ENCODE measurements at places on chromosomes 6 and 20.

DNA sequence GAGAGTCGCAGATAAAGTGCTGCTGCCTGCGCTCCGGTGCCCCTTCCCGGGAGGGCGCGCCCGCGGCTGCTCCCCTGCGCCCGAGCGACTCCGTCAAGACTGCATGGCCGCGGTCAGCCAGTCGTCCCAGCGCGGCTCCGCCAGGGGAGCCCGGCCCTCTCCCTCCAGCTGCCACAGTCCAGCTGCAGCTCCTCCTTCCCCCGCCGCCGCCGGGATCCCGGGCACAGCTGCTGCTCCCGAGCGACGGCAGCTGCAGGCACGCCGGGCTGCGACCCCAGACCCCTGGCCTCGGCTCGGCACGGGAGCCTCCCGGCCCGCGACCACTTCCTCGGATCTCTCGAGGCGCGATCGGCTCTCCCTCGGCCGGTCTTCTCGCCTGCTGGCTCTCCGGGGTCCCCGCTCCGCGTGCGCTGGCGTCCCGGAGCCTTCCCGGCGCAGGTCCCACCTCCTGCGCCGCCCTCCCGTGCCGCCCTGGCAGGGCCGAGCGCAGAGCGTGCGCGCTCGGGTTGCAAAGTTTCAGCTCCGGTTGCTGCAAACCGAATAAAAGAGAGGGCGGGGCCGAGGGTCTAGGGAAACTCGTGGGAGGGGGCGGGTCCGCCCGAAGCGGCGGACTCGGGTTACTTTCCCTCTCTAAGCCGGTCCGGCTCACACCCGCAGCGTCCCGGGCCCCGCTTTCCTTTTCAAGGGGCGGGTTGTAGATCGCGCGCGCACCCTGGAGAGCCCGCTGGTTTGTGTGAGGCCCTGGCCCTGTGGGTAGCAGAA, at the start of gene CNKSR3:
TSS of gene CNKSR3 (minus strand) at position 542 of the 762 bp plus-strand sequence. CDS start 571 bp downstream, outside the sequence.
- peak; percentile 93 for DNase-seq

DNA sequence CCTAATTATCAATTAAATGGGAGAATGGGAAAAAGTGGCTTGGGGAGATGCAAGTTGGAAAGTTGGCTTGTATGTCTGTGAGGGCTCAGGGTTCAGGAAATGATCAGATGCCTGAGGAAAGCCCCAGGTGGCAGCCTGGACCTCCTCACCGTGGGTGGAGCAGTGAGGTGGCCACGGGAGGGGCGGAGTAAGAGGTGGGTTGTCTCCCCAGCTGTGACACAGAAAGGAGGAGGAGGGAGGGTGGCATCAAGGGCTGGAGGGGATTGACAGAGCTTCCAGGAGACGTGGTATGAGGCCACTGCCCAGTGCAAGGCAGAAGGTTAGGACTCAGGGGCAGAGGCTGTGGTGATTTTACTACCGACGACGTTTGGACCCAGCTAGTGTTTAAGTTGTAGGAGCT, 672.2 kb downstream of the PRKN start:
- DNase-seq = no peak

GRCh38 chr20:42093542-42094440, 475.6 kb upstream of the CHD6 start:
- no peak for DNase-seq

DNA sequence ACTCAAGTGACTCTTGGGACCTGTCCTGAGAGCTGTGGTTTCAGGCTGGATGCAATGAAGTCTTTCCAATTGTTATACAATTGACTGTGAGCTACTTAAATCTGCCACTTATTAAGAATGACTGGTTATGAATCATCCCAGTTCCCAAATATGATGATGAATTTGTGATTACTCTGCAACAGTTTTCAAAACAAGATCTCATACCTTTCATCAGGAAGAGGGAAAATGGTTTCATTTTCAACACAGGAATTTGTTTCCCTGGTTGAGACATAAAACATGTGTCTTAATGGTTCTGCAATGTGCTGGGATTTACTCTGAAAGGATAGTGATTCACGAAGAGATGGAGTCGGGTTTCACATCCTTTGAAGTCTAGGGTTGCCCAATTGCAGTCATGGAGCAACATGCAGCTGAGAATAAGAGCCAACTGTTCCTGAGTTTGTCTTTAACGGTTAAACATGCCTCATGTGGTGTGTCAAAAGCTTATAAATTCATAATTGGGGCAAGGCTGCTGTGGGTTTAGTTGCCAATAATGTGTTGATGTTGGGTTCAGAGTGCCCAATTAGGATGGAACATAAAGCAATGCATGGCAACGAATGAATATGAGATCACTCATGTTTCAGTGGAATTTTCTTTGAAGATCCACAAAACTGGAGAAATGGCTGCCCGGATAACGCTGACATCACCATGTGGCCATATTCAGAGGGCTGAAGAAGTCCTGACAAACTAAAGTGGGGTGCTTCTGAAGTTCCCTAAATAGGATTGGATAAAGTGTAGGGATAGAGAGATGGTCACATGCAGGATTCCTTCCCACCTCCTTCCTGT, 41.0 kb downstream of the CYP24A1 start:
- DNase-seq = no peak

- peak; percentile 2 for DNase-seq
These were observed 58.5 kb downstream of the AHI1 start for GRCh38 chr6:135438907-135439535.

GRCh38 chr6:40671694-40672050, 84.5 kb upstream of the LRFN2 start:
- DNase-seq = no peak

GRCh38 chr6:128519132-128519930, 1.1 kb downstream of the PTPRK start:
- DNase-seq = peak; percentile 17

DNA sequence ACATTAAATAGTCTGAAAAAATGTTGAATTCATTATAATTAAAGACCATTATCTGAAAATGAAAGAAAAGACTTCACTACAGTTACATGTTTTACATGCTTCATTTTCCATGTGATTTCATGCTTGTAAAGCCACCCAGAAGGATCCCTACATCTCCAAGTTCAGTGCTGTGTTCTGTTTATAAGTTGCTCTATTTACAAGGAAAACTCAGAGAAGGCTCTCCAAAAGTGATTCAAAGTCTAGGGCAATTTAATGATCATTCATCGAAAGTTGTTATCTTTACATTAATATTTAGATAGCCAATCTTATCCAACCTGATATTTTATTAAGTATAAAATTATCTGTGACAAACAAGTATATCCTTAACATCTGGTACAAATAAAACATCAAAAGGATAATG, 494.9 kb upstream of the RNF217 start:
- DNase-seq = no peak

DNA sequence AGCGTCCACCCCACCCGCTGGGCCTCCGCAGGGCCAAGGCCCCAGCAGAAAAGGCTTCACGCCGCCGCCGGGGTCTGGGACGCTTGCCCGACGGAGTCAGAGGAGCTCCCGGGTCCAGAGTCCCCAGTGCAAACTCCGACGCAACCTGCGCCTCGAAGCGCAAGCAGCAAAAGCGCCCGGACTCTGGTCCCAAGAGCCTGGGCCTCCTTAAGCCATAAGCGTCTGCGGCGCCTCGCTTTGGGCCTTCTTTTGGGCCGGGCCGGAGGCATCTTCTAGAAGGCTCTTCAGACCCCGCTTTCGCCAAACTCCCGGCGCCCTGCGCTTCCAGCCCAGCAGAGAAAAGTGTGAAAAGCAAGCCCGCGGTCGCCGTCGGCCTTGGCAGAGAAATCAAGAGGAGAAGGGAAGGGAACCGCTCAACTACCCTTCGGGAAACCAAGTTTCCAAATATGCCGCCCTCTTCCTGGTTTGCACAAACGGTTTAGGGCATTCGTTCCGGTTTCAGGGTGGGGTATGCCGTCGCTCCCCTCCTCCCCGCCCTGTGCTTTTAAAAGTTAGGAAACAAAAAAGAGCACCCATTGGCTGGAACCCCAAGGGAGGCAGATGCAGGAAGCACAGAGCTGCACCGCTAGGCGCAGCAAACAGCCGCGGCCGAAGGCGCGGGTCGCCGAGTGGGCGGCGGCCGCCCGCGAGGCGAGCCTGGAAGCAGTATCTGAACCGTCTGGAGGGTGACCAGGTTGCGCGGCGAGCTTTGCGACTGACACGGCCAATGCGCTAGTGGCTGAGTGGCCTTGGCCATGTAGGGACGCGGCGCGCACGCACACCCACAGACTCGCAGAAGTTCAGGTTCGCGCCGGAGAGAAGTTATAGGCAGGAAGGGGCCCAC, 1.2 kb downstream of the TBX18 start:
- peak; percentile 56 for DNase-seq

DNA sequence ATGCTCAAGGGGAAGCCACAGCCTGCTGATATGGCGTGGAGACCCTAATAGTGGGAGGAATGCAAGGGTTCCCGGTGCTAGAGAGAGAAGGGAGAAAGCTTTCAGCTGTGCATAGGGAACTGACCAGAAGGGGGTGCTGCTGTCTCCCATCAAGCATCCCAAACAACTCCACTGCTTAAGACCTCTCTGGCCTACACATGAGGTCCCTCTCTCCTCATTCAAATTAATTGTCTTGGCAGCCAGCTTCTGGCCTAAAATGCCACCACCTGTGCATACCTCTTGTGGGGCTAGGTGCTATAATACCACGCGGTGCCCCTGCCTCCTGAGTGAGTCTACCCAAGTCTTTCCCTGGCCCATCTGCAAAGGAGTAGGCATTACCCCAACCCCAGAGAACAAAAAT, 14.5 kb downstream of the ADISSP start:
- DNase-seq = peak; percentile 82

DNA sequence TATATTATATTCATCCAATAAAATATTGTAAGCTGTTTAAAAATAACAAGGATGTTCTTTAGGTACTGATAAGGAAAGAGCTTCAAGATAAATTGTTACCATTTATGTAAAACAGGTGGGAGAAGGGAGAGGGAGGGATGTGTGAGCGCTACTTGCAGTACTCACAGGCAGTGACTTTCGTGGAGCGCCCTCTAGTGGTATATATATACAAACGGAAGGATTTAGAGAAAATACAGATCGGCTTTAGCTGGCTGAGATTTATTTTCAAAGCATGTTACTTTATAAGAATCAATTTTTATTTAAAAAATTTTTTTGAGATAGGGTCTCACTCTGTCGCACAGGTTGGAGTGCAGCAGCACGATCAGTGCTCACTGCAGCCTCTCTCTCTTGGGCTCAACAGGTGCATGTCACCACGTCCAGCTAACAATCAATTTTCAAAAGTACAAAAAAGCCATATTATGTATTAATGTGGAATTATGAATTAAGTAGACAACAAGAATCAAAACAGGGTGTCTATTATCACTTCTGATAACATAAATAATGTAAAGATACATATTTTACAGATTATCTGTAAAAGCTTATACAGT, 3.3 kb upstream of the MOG start:
- DNase-seq = peak; percentile 62

- DNase-seq = peak; percentile 57
These were observed 11.5 kb downstream of the PMEPA1 start for GRCh38 chr20:57698116-57698866.

DNA sequence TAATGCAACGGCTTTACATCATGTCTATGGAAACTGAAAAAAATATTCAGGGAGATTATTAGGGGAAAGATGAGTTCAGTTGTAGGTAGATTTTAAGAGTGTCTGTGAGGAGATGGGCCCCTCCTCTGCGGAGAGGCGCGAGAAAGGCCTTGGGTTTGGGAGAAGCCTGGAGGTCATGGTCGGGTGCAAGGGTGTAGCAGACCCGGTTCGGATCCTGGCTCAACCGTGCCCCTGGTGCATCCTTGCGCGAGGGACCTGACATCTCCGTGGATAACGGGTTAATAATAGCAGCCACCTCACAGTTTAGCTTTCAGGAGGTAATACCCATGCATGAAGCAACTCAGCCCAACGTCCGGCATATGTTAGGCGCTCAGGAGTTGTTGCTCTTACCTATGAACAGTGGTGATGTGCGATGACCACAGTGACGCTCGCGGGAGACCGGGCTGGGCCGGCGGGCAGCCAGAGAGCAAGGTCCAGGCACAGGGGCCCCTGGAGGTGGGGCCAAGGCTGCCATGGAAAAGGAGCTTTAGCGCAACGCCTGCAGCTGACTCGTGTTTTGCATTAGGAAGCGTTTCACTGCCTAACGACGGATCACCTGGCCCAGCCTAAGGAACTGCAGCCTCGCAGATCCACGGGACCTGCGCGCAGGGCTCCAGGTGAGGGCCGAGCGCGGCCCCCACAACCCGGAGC, 146.4 kb upstream of the ARID1B start:
- no peak for DNase-seq

DNA sequence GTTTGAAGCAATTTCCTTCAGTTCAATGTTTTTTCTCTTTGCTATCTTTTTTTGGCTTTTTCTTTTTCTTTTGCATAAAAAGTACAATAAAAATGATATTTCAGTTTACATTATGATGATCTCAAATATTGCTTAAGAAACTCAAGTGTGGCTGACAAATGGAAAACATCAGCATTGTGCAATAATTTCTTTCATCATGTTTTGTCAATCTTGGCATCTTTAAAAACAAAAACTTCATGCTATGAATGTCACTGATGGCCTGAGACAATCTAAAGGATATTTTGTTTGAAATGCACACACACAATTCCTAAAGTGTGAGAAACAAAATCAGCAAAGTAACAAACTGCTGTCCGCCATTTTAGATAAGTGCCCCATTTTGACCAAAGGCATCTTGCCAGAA, 13.9 kb upstream of the MTCL3 start:
- DNase-seq = no peak

GRCh38 chr20:49445176-49445575, 37.3 kb downstream of the KCNB1 start:
- DNase-seq = peak; percentile 44

GRCh38 chr6:147397306-147397705, 111.2 kb upstream of the SAMD5 start:
- no peak for DNase-seq

DNA sequence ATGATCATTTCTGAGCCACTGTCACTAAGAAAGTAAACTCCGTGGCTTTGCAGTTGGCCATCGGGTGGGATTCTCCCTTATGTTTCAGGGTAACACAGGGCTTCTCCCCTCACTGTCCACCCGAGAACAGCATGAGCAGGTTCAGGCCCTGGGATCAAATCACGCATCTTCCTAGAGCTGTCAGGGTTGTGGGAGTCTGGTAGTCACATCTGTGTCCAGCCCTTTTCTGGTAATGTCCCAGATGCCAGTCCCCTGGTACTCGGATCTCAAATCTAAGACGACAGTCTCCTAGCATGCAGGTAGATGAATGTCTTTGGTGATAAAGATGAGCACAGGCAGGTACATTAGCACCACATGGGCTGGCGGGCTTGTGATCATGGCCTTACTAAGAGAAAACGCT, 4.8 kb downstream of the PXDC1 start:
- DNase-seq = no peak
